ENCODE measurements at places on chromosomes 4 and X.

DNA sequence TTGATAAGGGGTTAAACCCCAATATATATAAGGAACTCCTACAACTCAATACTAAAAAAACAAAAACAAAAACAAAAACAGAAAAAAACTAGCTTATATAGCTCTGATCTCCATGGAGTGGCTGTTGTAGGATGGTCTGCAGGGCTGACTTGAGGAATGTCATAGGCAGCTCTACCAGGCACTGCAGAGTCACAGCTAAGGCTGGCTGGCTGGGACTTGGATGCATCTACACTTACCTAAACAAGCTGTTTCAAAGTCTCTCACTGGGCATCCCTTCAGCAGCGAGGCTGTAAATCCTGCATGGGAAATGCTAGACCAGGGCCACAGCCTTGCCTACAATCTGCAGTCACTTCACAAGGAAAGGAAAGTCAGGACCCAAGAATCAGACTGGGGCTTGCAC, 61.3 kb downstream of the HOPX start:
- DNase-seq = no peak

DNA sequence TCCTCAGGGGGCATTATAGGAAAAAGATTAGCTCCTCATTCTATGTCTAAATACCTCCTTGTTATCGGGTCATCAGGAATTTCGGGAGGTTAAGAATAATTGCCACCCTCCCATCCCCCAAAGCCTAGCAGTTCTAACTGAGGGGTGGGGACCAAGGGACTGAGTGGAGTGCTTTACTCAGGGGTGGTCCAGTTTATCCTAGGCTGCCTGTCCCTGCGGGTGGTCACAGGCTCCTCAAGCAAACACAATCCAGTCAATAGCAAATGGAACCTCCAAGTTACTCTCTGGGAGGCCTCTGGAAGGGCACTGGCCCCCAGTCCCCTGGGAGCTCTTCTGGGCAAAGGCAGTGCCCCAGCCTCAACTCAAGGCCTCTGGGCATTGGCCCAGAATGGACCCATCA, 6.7 kb downstream of the ELF4 start:
- DNase-seq = no peak

DNA sequence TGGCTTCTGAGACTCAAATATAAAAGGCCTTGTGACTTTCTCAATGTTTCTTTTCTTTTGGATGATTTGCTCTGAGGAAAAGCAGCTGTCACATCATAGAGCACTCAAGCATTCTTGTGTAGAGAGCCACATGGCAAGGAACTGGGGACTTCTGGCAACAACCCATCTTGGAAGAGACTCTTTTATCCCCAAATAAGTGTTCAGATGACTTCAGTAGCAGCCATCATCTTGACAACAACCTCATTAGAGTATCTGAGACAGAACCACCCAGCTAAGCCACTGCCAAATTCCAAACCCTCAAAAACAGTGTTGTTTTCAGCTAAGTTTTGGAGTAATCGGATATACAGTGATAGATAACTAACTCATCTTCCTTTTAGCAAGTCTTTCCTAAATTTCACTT, 1431.7 kb upstream of the IGFBP7 start:
- DNase-seq = no peak

- DNase-seq = no peak
These were observed 3.0 kb downstream of the MID1 start for GRCh38 chrX:10617186-10617998.

DNA sequence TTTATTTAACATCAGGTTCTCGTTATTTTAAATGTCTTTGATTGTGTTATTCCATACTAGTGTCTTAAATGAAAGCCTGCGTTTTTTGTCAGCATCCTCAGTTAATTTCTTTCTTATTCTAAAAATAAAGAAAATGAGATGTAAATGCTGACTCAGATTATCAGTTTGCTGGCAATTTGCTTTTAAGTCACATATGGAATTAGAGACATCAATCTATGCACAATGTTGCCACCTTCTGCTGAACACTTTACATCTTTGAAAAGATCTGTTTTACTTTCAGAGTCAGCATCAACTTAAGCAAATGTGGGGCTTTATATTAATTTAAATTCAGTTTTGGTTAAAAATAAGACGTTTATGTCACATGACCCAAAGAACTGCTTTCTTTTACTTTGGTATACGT, 99.2 kb downstream of the ADGRL3 start:
- DNase-seq = no peak

DNA sequence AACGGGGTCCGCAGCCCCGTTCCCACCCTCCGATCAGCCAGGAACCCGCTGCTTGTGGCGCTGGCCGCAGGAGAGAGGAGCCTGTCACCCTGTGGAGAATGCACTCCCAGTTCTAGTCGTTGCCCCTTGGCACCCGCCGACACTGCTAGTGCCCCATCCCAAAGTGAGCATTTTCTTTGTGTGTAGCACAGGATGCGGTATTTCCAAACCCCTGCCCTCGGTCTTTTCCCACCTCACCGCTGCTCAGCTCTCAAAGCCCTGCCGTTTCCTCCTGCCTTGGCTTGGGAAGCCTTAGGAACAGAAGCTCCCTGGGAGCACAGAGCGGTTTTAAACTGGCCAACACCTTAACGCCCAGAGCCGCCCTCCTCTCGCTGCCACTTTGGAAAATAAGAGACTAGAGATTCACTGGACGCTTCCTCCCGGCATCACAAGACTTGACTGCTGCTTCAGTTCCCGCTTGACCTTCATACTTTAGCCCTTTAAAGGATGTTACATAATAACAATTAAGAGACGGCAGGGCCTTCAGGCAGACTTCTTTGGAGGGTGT, 772 bp downstream of the CYP4V2 start:
- DNase-seq = peak; percentile 60

- DNase-seq = no peak
These were observed 109.4 kb upstream of the C1GALT1C1 start for GRCh38 chrX:120739300-120739699.

DNA sequence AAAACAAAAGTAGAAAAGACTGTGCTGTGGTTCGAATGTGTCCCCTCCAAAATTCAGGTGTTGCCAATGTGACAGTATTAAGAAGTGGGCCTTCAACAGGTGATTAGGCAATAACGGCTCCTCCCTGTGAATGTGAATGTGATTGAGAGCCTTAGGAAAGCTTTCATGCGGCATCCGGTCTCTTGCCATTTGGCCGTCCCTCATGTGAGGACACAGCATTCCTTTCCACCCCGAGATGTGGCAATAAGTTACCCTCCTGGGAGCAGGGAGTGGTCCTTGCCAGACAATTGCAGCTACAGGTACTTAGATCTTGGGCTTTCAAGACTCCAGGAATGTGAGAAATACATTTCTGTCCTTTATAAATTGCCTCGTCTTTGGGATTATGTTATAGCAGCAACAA, 129.3 kb downstream of the CPEB2 start:
- DNase-seq = no peak

- DNase-seq = no peak
These were observed 253.5 kb downstream of the PCDH10 start for GRCh38 chr4:133402616-133403015.

GRCh38 chr4:7104366-7105031, 36.6 kb upstream of the GRPEL1 start:
- no peak for DNase-seq

GRCh38 chr4:109708990-109709389, 5.7 kb upstream of the CASP6 start:
- DNase-seq = no peak

DNA sequence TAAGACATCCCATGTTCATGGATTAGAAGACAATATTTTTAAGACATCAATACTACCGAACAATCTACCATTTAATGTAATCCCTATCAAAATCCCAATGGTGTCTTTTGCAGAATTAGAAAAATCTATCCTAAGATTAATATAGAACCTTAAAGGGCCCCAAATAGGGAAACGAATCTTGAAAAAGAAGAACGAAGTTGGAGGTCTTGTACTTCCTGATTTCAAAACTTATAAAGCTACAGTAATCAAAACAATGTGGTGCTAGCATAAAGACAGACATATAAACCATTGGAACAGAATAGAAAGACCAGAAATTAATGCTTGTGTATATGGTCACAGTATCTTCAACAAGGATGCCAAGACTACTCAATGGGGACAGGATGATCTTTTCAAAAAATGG, 42.0 kb downstream of the CENPE start:
- DNase-seq = no peak

GRCh38 chrX:151985531-151985930, 11.1 kb upstream of the GABRE start:
- no peak for DNase-seq

GRCh38 chrX:150348365-150348764, 14.8 kb upstream of the MAMLD1 start:
- DNase-seq = no peak

DNA sequence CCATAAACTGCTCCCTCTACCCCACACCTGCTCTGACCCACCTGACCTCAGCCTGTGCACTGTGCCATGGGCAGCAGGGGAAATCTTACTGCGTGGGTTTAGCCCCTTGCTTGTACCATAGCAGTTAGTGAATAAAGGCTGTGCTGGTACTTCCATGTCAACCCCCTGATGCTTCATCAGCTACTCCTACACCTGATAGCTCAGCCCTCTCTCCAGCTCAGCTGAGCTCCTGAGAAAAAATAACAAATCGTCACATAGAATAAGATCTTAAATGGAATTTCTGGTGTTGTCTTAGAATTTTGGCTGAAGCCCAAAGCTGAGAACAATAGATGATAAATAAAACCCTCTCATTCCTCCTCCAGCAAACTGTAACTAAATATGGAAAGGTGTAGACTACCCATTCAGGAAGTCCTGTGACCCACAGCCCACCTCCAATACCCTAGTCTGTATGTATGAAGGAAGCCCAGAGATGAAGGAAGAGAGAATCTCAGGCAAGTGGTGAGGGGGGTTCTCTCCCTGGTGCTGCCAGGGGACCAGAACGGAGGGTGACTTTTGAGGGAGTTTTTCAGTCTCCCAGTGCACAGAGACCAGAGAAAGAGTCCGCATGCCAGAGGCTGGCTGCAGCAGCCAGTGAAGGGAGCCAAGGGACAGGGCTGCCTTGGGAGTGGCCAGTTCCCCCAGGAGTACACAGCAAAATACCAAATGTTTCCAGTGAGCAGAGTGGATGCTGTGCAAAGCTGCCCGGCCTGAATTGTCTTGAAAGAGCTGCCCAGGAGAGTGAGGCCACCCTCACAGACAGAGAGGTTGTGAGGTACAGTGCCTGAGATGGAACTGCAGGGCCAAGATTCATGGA, 227.3 kb downstream of the QDPR start:
- DNase-seq = no peak

- DNase-seq = no peak
These were observed 133.0 kb downstream of the SNCA start for GRCh38 chr4:89703829-89704590.

GRCh38 chrX:15686818-15687685, 22.4 kb upstream of the CLTRN start:
- DNase-seq = peak; percentile 79

DNA sequence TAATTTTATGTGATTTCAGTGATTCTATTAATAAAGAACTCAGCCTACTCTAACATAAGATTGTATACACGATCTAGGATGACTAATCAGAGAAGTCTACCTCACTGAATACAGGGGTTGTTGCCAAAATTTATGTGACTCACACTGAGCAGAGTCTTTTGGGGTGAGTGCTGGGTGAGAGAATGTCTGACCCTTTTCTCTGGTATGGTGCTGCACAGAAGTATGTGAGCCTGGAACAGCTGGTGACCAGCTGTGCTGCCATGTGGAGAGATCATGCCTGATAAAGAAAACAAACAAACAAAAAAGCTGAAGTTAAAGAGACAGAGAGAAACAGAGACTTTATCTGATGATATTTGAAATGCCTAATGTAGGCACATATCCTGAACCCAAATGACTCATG, 618.1 kb upstream of the GRIA3 start:
- DNase-seq = no peak

DNA sequence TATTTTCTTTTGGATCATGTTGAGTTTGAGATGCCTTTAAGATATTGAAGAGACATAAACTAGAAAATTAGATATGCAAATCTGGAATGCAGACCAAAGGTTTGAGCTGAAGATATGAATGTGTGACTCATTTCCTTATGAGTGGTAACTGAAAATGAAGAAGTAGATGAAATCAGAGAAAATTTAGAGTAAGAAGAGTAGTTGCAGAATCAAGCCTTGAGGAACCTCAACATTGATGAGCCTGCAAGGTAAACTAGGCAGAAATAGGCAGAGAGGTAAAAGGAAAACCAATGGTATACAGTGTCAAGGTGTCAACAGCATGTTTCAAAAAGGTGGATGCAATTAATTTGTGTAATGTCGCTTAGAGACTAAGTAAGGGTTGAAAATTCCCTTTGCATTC, 142.8 kb downstream of the MOSPD2 start:
- no peak for DNase-seq

- DNase-seq = no peak
These were observed 759.9 kb downstream of the PDHA2 start for GRCh38 chr4:96599752-96600151.

GRCh38 chr4:11768251-11768972, 339.7 kb upstream of the HS3ST1 start:
- DNase-seq = no peak

DNA sequence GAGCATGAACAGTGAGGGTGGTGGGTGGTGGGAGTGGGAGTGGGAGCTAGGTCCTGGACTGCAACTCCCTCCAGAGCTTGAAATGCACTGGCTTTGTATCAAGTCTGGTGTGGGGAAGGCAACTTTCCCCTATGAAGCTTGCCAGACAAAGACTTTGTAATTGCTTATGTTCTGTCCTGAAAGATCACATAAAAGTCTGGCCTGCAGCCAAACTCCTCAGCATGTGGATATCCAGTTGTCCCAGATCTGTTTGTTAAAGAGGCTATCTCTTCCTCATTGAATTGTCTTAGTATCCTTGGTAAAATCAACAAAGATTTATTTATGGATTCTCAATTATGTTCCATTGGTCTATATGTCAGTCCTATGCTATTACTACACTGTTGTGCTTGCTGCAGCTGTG, 607.9 kb downstream of the GLUD2 start:
- DNase-seq = no peak

- no peak for DNase-seq
These were observed 148.1 kb downstream of the PLS3 start for GRCh38 chrX:115709039-115709438.

- no peak for DNase-seq
These were observed 451.1 kb downstream of the RPA4 start for GRCh38 chrX:97334850-97335249.

- DNase-seq = peak; percentile 64
These were observed 56.6 kb upstream of the CHRDL1 start for GRCh38 chrX:110852180-110852579.

DNA sequence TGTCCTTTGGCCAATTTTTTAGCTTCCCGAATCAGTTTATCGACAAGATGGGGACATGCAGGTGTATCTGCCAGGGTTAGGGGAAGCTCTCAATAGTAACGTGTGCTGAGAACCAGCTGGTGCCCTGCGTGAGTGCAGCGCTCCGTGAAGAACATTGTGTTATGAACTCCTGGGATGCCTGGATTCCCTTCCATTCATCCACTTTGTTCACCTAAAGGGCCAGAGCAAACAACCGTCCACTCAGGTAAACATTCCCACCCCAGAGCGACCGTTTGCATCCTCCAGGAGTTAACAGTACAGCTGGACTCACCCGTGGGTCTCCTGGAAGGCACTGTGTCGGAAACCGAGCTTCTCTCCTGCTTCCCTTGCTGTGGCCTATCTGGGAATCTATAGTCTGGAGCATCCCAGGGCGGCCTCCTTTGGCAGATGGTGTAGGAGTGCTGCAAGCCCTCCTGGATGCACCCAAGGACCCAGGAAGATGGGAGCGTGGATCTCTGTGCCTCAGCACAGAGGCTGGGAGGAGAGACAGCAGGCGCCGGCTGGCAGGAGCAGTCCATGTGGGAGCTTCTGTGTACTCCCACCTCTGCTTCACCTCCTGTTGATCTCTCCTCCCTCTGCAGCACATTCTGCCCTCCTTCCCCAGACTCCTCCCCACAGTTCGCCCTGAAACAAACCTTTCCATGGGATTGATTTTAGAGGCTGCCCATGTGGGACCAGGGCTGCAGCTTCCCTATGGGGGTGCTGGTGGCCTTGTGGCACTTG, 62.7 kb downstream of the SHROOM2 start:
- DNase-seq = no peak
